ENCODE measurements at places on chromosomes 7 and 10.

- H3K4me1 ChIP-seq = peaks cover 53% of the 10 kb centered on the region
- DNase-seq = no peak
- no peaks in the 10 kb centered on the region for H3K27me3 ChIP-seq
- H3K27ac ChIP-seq = peak overlapping the region; percentile 62
- no peak overlapping the region for H3K4me3 ChIP-seq
Observed at GRCh38 chr10:71984809-71985388, 20.7 kb downstream of the CHST3 start.

- no peak overlapping the region for H3K27ac ChIP-seq
- peaks cover 19% of the 10 kb centered on the region for H3K4me1 ChIP-seq
- DNase-seq = no peak
- no peak overlapping the region for H3K4me3 ChIP-seq
- H3K36me3 ChIP-seq = no peaks in the 10 kb centered on the region
Observed at GRCh38 chr7:33886149-33886623, 19.2 kb upstream of the BMPER start.

DNA sequence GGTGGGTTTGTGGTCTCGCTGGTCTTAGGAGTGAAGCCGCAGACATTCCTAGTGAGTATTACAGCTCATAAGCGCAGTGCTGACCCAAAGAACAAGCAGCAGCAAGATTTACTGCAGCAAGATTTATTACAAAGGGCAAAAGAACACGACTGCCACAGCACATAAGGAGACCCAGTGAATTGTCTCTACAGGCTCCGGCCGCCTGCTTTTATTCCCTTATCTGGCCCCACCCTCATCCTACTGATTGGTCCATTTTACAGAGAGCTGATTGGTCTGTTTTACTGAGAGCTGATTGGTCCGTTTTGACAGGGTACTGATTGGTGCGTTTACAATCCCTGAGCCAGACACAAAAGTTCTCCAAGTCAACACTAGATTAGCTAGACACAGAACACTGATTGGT is 82.1 kb downstream of the VIPR2 start:
- H3K4me3 ChIP-seq = no peak overlapping the region
- DNase-seq = no peak
- H3K27ac ChIP-seq = no peak overlapping the region
- peaks cover 3% of the 10 kb centered on the region for H3K4me1 ChIP-seq
- no peaks in the 10 kb centered on the region for H3K36me3 ChIP-seq

- no peaks in the 10 kb centered on the region for H3K36me3 ChIP-seq
- DNase-seq = no peak
- peaks cover 39% of the 10 kb centered on the region for H3K4me1 ChIP-seq
Observed at GRCh38 chr10:124646483-124647352, 97.5 kb downstream of the FAM53B start.

- H3K27ac ChIP-seq = peak overlapping the region; percentile 92
- H3K27me3 ChIP-seq = no peaks in the 10 kb centered on the region
- peaks cover 26% of the 10 kb centered on the region for H3K4me1 ChIP-seq
- peak overlapping the region; percentile 86 for H3K4me3 ChIP-seq
- no peaks in the 10 kb centered on the region for H3K36me3 ChIP-seq
Observed at GRCh38 chr7:5420067-5420880, 3.4 kb downstream of the TNRC18 start.

- no peaks in the 10 kb centered on the region for H3K27me3 ChIP-seq
- H3K36me3 ChIP-seq = no peaks in the 10 kb centered on the region
- H3K4me3 ChIP-seq = no peak overlapping the region
- no peak overlapping the region for H3K27ac ChIP-seq
- H3K4me1 ChIP-seq = peaks cover 13% of the 10 kb centered on the region
Observed at GRCh38 chr10:61588770-61589211, 73.9 kb upstream of the CABCOCO1 start.

DNA sequence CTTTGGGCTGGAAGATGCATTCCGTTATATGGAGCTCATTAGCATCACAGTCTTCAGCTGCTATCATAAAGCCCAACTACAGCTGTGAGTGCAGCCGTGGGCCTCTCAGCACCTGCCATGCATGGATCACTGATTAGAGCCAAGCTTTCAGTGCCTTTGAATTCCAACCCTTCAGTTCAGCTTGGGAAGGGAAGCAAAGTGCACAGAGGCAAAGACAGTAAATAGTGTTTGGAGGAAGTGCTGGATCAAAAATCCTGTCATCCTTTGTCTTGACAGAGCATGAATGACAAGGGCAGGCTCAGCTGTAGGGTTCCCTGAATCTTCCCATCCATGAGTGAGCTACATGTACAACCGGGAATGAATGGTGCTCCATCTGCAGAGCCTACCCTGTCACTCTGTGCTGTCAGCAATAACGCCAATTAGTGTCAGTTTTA is 153.7 kb downstream of the DNAJB9 start:
- H3K4me1 ChIP-seq = peaks cover 4% of the 10 kb centered on the region
- no peak for DNase-seq
- H3K27ac ChIP-seq = no peak overlapping the region
- no peaks in the 10 kb centered on the region for H3K36me3 ChIP-seq

GRCh38 chr10:110503528-110504110 is 5.9 kb downstream of the DUSP5 start:
- no peak overlapping the region for H3K27ac ChIP-seq
- H3K36me3 ChIP-seq = peaks cover 3% of the 10 kb centered on the region
- H3K4me3 ChIP-seq = no peak overlapping the region
- H3K27me3 ChIP-seq = peaks cover 32% of the 10 kb centered on the region
- H3K4me1 ChIP-seq = peaks cover 48% of the 10 kb centered on the region

DNA sequence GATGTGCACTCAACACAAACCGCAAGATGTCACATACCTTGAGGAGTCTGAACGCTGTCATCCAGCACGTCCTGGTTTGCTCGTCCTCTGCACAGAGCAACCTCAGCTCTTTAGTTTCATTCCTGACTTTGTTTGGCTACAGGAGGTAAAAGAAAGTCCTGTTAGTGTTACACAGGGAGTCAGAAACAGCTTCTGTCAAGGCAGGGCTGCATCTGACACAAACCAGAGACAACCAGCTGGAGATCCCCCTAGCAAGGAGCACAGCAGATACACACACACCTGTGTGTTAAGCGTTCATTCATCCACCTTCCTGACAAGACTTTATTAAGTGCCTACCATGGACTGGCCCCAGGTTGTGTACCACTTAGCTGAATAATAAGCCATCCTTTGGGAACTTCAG is 47.5 kb upstream of the DDC start:
- DNase-seq = no peak
- H3K27me3 ChIP-seq = no peaks in the 10 kb centered on the region
- H3K36me3 ChIP-seq = peaks cover 18% of the 10 kb centered on the region
- no peaks in the 10 kb centered on the region for H3K4me1 ChIP-seq
- no peak overlapping the region for H3K4me3 ChIP-seq
- H3K27ac ChIP-seq = no peak overlapping the region

DNA sequence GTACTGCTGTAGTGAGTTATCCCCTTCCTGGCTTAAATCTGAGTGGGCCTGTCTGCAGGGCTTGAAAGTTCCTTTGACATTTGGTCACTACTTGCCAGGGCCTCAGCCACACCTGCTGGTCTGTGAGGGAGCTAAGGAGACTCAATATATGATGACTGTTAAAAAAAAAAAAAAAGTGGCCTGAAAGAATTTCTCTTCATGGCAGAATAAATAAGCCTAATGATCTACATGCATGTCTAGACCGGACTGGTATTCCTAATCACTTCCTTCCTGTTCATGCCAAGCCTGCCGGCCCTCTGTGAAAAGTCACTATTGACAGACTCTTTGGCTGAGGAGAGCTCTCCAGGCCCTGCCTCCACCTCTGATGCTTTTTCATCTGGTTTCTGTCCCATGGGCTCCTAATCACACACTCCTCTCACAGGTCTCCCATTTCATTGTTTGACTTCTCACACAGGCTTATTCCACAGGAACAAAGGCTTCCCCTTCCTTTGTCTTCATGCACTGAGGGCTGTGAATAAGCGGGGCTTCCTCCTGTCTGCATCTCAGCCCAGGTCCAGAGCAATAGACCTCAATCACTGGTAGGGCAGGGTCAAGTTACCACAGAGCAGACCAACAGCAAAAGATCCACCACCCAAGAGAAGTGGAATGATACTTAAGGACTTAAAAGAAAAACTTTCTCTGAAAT is 99.1 kb upstream of the SEC61G start:
- H3K27ac ChIP-seq = peak overlapping the region; percentile 13
- DNase-seq = no peak
- peaks cover 10% of the 10 kb centered on the region for H3K4me1 ChIP-seq

- H3K27me3 ChIP-seq = peaks cover 2% of the 10 kb centered on the region
- no peak overlapping the region for H3K4me3 ChIP-seq
- DNase-seq = no peak
- H3K36me3 ChIP-seq = no peaks in the 10 kb centered on the region
Observed at GRCh38 chr7:101728128-101728527, 89.3 kb upstream of the CUX1 start.

- no peak overlapping the region for H3K27ac ChIP-seq
- no peaks in the 10 kb centered on the region for H3K36me3 ChIP-seq
- DNase-seq = no peak
- H3K4me3 ChIP-seq = no peak overlapping the region
- H3K27me3 ChIP-seq = no peaks in the 10 kb centered on the region
Observed at GRCh38 chr7:139321071-139321745, 19.9 kb upstream of the FMC1 start.

- DNase-seq = peak; percentile 82
- H3K4me1 ChIP-seq = peaks cover 72% of the 10 kb centered on the region
- peak within 1 kb of the TSS; percentile 91 for H3K27ac ChIP-seq
- peak within 1 kb of the TSS; percentile 72 for H3K4me3 ChIP-seq
Observed at GRCh38 chr10:44978570-44979280, at the start of gene DEPP1. Gene DEPP1 (minus strand): TSS chr10:44978809. CDS start chr10:44978030, 779 bp downstream.
